ENCODE measurements at places on chromosomes 3 and 15.

GRCh38 chr15:62456011-62456920, 291.2 kb upstream of the C2CD4B start:
- no peak for DNase-seq

DNA sequence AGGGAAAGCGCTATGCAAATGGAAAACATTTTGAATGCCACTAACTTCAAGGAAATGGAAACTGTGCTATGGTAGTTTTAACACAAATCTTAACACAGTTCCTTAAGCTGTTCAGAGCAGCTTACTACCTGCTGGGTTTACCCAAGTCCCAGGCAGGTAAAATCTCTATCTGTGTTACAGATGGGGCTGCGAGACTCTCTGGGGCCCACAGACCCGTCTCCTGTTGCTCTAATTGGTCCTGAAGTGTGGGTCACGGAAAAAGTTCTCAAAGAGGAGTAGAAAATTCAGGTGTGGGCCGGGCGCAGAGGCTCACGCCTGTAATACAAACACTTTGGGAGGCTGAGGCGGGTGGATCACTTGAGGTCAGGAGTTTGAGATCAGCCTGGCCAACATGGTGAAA, 16.9 kb upstream of the ZFYVE19 start:
- DNase-seq: no peak

- DNase-seq: no peak
Measured at GRCh38 chr3:103459815-103460214, 1025.0 kb downstream of the ZPLD1 start.

DNA sequence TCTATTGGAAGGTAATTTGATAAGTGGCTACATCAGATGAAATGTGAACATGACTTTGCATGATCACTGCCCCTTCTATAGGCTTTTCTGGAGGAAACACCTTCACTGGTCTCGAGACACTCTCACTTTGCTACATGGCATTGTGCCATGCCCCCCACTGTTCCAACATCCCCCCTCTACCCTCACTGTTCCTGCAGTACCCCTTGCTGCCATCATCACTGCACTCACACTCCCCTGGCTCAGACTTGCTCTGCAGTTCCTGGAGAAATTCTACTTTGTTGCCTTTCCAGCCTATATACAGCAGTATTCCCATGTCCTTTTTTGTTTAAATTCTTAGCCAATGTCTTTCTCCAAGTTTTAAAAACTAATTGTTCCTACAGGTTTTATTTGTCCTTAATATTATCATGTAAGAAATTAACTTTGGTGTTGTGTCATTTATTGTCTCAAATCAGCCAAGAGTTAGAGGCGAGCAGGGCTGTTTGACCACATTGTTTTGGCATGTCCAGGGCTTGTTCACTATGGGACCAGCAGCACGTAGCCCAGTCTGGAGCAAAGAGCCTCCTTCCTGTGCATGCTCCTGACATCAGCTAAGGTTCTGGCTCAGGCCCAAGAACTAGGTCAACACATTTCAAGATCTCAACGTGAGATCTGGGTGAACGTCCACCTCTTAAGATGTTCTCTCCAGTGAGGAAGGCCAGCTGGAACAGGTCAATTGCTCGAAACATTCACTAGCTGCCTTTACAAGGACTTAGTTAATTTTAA, 246.4 kb downstream of the SLC9A9 start:
- DNase-seq: no peak

GRCh38 chr15:28936481-28936881, 50.7 kb downstream of the APBA2 start:
- DNase-seq: no peak

GRCh38 chr3:101042996-101043686, 49.9 kb upstream of the ABI3BP start:
- DNase-seq: no peak

GRCh38 chr15:65577129-65577996, 33.6 kb downstream of the INTS14 start:
- no peak for DNase-seq

- DNase-seq: no peak
Measured at GRCh38 chr3:39154280-39155021, 1.1 kb upstream of the CSRNP1 start.

DNA sequence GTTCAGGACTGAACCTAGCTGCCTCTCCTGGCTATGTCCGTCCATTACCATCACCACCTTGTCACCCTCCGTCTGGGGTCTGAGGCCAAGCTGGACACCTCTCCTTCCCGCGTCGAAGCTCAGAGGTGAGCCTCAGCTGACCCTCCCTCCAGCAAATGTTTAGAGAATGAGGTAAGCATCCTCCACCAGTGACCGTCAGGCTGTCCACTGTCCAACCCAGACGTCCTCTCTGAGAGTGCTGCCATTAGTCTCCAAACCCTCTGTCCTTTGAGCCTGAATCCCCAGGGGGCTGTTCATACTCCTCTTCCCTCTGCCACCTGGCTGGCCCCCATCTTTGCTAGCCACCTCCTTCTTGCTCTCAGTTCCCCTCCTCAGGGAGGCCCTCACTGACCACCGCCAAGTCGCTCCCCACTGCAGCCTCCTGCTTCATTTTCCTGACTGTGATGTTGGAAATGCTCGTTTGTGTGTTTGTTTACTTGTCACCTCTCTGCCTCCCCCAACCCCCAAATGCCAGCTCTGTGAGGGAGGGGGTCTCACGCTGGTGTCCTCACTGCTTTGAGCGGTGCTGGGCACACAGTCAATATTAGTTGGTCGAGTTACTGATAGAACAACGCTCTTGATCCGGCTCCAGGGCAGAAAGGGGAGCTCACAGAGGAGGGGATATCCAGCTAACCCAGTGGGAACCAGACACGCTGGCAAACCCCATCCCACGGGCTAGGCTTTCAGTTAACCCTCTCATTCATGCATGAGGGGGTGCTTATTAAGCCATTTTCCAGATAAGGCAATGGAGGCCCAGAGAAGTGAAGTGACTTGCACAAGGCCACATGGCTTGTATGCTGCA, 64.9 kb downstream of the IQSEC1 start:
- DNase-seq: no peak

DNA sequence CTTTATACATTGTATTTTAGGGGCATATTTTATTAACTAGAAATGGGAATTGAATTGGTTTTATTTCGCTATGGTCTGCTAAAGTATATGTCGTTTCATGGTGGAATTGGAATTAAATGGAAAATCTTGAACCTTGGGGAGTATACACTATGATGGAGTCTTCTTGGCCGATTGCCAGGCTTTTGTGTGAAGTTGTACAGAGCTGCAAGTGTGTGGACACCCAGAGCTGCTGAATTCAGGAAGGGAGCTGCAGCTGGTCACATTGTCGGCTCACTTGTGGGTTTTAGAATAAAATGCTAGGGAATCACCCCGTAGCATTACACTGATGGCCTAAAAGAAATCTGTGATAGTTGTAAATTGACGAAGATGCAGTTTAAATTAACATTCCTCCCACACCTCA, 35.1 kb downstream of the USP3 start:
- peak; percentile 75 for DNase-seq

DNA sequence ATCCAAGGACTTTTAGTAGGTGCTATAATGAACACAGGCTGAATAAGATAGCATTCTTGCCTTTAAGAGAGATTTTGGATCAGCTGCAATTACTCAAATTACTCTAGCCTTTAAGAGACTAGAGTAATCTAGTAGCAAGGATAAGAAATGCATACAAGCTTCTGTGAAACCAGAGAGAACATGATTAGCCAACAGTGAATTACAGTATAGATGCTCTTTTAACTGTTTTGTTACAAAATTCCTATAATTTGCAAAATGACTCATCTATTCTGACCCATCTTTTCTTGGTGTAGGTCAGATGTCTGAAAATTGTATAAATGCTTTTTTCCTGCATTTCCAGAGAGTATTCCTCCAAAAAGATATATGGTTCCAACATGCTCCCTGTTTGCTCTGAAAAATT, 66.9 kb downstream of the CEP63 start:
- peak; percentile 41 for DNase-seq

DNA sequence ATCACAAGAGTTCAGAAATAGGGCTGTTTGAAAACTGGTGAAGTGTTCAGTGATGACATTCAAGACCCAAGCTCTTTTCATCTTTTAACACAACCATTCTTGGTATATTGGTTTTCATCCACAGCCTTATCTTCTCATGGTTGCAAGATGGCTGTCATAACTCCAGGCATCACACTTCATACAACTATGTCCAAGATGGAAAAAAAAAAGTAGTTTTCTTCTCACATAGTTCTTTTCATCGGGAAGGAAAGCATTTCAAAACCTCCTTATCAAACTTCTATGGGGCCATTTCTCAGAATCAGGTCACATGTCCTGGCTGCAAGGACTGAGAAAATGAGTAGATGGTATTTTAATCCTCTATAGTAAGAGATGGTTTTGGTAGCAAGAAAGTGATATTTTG, 21.1 kb upstream of the MFSD1 start:
- DNase-seq: no peak

DNA sequence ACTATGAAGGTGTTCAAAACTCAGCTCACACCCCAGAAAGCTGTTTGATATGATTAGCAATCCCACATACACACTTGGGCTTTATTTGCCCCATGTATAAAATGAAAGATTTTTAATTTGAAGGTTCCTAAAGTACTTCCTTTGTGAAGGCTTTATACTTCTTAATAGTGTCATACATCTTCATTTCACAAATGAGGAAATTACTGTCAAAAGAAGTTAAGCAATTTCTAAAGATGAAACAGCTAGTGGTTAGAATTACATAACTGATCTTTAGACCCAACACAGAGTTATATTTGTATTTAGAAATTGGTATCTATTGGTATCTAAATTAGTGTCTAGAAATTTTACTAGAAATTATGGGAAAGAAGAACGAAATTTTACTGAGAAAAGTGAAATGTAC, 7.1 kb downstream of the CD200R1 start:
- DNase-seq: peak; percentile 92

DNA sequence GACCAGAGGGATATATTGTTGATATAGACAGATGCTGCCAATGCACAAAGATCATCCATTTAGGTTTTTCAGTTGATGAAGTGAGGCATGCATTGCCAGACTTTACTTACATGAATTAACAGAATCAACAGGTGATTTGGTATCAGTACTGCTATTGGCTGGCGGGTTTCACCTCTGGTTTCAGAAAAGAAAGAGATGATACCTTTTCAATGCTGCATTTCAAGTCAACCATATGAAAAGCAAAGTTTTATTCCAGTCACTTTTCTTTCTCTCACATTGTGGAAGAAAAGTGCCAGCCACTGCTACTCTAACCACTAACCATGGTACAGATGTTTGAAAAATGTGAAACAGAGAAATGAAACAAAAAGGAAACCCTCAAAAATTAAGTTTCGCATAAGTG, 289.1 kb downstream of the TIGIT start:
- no peak for DNase-seq

GRCh38 chr3:190032923-190033322, 87.8 kb downstream of the P3H2 start:
- no peak for DNase-seq

- no peak for DNase-seq
Measured at GRCh38 chr3:197139586-197139985, 110.0 kb upstream of the MELTF start.

GRCh38 chr3:22103423-22103822, 352.4 kb upstream of the ZNF385D start:
- DNase-seq: no peak

DNA sequence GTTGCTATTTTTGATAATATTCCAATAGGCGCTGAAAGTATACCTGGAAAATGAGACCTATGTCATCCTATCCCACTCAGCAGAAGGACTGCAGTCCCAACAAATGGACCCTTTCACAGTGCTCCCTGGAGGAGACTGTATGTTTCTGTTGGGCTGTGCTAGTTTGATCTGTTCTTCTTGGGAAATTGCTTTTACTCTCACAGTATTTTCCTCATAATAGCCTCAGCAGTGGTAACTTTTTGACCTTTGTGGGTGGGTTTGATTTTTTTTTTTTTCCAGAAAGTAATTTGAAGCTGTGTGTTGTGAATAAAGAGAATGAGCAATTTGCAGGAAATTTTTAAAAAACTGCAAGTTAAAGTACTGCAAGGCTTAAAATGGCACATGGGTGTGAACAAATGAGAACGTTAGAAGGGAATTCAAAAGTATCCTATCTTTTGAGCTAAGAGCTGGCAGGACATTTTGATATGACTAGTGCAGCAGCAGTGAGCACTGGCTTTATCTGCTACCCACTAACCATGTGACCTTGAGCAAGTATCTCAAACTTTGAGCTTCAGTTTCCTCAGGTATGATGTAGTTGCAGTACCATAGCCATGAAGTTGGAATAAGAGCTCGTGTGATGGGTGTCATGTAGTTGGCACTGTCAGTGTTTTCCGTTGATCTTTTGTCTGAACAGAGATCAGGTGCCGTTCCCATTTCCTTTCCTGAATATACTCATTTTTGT, 118.4 kb downstream of the ATG7 start:
- no peak for DNase-seq

DNA sequence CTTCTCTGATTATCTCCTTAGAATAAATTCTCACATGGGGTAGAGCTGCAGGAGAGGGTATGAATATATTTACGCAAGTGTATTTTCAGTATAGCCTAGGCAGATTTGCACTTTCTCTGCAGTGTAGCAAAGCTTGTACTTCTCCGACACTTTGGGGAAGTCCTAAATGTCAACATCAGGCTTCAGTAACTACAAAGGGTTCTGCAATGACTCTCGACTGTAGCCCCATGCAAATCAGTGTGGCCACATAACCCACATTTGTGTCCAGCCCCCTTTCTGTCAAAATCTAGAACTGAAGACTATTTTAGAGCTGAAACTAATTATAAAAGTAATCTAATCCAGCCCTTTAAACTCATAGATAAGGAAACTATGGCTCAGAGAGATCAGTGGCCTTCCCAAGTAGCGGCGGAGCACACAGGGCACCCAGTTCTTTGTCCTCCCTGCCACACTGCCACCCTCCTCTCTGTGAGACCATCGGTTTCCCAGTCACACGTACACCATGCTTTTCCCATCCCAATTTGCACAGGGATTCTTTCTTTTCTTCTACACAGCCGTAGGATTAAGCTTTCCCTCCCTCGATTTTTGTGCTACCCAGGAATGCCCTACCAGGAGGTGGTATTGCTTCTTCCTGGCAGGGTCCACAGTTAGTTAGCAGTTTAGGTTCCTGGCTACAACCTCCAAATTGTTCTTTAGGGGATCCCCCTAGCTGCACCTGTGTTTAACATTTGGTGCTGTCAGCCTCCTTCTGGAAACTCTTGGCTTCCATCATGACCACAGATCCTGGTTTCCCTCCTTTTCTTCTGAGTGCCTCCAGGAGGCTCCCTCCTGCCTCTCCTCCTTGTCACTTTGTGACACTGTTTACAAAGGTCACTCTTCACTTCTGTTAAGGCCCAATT, 22.9 kb downstream of the MRAS start:
- peak; percentile 92 for DNase-seq

- peak; percentile 81 for DNase-seq
Measured at GRCh38 chr3:9795207-9795606, 2.3 kb downstream of the ARPC4 start.

- peak; percentile 81 for DNase-seq
Measured at GRCh38 chr3:34140616-34141015, 342.2 kb downstream of the PDCD6IP start.

GRCh38 chr3:131972550-131972949, 62.3 kb downstream of the CPNE4 start:
- DNase-seq: no peak

GRCh38 chr3:70383360-70383831, 71.0 kb upstream of the MDFIC2 start:
- DNase-seq: no peak

All from inflammatory macrophage (primary cell).